ENCODE measurements at places on chromosomes 16 and 17.
A peak's percentile ranks its signal among the peaks of the same experiment; 100 is the strongest.

DNA sequence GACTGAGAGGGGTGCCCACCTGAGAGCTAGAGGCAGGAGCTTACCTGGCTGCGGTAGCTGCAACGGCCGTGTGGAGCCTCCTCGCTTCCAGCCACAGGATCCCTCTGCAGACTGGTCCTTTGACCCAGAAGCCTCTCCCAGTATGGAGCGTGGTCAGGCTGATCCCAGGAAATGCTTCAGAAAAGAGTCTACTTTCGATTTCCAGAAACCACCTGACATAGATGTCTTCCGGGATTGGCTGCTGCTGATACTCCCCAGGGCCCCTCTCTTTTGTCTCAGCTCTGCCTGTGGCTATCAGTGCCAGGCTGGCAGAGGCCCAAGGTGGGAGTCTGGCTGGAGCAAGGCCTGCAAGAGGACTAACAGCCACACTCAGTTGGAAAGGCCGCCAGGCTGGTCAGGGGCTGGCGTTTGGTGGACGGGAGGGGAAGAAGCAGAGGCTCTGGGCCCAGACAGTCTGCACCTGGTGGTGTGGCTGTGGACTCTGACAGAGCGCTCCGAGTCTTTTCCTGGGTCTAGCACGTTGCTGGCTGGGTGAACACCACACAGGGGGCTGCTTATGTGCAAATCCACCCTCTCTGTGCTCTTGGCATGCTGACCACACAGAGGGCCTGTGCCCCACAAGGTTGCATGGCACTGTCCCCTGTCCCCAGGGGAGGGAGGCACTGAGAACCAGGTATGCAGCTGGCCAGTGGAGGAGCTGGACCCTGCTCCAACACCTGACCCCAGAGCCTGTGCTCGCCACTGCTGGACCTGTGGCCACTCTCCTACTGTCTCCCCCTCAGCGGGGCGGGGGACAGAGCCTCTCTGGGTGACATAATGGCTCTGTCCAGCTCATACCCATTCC is at the start of gene LGALS3BP:
Gene LGALS3BP, minus strand, starts transcription at position 144 of the 844 bp plus-strand sequence. CDS start 2,732 bp downstream, outside the sequence.
- peak; percentile 89 for DNase-seq

DNA sequence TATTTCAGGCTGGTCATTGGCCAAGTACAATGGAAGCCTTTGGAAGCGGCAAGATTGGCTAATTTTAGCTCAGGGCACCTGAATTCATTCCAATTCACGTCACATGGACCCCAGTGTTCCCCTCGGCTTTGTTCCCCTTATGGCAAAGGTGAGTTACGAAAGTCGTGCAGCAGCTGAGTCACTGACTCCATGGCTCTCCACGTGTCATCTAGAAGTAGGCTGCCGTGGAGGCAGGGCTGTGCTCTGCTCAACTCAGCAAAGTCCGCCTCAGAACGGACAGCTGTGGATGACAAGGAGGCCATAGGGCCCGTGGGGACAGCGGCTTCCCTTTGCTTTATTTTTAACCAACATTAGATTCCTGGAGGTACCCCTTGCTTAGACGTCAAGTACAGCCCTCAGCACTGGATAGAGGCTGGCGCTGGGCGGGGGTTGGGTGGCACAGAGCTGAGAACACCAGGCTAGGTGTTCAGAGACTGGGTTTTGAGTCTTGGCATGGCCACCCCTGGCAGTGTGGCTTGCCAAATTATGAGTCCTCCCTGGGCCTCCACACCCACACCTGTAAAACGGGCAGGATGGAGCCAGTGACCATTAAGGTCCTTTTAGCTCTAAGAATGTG is 23.6 kb downstream of the ADAD2 start:
- no peak for DNase-seq

DNA sequence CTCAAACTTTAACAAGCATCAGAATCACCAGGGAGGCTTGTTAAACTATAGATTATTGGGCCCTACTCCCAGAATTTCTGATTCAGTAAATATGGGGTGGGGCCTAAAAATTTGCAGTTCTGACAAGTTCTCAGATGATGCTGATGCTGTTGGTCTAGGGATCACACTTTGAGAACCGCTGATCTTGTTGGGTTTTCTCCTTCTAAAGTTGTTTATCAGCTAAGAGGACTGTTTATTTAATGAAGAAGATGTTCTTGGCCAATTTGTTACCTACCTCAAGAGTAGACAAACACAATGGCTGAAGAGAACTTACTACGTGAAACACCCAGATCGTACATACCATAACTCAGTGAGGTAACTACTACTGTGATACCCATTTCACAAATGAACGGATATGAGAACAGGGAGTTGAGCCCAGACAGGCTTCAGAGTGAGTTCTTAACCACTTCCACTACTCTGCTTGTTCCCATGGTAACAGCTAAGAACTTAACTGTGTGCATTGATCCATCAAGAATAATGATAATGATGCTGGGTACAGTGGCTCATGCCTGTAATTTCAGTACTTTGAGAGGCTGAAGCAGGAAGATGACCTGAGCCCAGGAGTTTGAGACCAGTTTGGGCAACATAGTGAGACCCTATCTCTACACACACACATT is 85.3 kb upstream of the NSRP1 start:
- DNase-seq = no peak

DNA sequence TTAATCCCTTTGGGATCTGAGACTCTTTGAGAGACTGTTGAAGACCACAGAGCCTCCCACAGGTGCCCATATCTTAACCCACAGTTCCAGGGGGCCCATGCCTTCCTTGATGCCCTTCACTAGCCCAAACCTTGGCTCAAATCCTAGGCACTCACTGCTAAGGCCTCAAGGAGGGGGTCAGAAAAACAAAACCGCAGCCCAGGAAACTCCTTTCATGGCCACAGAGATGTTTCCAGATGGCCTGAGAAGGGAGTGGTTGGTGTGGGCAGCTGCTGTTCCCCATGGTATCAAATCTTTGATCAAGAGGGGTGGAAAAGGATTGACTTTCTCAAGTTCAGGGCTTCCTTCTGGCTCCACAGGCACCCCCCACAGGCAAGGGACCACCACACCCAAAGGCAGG is 44.7 kb downstream of the CDH1 start:
- DNase-seq = no peak

DNA sequence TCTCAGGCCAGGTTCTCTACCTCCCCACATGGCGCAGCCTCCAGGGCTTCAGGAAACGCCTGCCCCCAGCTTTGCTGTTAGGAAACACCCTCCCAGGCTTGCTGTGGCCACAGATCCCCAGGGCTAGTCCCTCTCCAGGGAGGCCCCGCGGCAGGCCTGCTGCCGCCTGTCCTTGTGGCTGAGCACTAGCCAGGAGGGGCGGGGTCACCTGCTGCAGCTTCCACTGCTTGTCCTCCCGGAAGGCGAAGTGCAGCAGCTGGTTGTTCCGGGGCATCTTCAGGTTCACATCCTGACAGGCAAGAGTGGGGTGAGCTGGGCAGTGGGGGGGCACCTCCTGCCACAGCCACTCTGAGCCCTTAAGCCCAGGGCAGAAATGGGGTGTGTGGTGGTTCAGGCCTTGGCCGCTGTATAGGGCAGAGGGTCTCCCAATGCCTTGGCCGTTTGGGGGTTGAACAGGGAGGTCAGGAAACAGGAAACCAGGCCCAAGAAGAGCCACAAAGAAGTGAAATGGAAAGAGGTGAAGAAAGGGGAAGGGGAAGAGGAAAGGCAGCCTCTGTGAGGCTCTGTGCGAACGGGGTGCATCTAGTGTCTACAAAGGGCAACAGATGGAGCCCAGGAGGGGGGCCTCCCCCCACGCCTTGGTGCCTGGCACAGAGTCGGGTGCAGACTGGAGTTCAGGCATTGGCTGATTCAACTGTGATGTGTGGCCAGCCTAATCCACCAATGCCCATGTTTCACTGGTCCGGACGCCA is 2.0 kb downstream of the ROGDI start:
- no peak for DNase-seq

GRCh38 chr16:1174477-1175357 is 21.8 kb downstream of the CACNA1H start:
- DNase-seq = peak; percentile 41

GRCh38 chr16:84567286-84567962 is 50.5 kb downstream of the COTL1 start:
- no peak for DNase-seq

DNA sequence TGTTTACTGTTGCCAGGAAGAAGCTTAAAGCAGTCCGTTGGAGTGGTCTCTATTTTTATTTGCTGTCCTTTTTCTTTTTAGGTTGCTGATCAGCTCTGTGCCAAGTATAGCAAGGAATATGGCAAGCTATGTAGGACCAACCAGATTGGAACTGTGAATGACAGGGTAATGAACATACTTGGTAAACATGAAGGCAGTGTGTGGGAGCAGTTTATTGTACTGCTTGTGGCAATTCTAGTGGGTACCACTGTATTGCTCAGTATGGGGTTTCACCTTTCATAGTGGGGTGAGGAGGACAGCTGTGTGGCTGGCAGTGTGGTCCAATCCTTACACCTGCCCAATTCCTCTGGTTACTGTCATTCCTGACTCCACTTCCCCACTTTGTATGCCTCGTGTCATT is 25.3 kb downstream of the IST1 start:
- no peak for DNase-seq

DNA sequence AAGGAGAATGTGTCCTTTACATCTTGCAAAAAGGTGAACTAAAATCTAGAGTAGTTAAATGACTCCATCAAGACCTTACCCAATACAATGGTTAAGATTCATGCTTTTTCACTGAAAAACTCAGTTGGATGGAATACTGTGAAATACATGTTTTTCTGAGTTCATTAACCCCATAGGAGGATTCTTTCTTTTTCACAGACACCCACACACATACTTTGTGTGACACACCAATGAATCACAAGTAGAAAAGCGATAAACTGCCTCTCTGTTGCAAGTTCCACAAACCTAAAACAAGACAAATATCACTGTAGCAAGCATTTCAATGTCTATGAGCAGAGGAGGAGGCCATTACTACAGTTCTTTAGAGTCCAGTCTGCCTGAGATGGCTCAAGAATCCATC is 258.8 kb upstream of the CDH5 start:
- peak; percentile 50 for DNase-seq

DNA sequence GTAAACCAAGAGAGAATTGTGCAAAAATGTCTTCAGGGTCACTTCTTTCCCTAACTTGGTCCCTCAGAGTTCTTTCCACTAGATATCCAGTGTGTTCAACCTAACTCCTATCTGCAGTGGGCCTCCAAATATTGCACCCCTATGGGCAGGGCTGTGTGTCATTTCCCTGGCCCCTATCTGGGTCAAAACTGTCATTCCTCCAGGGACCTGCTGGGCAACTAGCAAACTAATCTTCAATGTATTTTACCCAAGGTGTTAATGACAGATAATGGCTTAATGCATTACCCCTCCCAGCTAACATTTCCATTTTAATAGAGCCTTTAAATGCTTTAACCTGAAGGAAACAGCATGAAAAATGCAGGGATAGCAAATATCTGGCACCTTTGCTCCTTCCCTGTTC is 25.8 kb upstream of the SKAP1 start:
- DNase-seq = no peak

DNA sequence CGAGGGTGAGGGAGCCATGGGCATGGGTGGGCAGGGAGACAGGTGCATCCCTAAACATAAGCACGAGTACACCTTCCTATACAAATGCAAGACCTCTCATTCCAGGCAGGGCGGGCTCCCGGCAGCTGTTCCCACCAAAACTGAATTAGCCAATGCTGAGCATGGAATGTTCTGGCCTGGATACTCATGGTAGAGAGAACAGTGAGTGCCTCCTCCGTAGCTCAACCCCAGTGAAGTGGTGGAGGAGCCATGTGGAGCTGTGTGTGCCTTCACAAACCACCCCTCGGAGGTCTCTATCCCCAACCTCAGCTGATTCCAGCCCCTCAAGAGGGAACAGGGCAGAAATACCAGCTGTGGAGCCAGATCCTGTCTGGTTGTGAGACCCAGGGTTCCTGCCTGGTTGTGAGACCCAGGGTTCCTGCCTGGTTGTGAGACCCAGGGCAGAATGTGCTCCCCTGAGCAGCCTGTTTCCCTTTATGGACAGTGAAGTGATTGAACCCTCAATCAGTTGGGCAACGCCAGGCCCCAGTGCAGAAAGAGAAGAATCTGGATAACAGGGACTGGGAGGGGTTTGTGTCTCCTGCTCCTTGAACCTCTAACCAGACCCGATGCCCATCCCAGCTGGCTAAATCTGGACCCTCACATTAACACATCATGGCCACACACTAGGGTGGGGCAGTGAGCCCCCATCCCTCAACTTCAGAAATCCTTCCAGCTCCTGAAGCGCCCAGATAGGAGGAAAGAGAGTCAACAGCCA is 2.4 kb upstream of the CDH16 start:
- no peak for DNase-seq

DNA sequence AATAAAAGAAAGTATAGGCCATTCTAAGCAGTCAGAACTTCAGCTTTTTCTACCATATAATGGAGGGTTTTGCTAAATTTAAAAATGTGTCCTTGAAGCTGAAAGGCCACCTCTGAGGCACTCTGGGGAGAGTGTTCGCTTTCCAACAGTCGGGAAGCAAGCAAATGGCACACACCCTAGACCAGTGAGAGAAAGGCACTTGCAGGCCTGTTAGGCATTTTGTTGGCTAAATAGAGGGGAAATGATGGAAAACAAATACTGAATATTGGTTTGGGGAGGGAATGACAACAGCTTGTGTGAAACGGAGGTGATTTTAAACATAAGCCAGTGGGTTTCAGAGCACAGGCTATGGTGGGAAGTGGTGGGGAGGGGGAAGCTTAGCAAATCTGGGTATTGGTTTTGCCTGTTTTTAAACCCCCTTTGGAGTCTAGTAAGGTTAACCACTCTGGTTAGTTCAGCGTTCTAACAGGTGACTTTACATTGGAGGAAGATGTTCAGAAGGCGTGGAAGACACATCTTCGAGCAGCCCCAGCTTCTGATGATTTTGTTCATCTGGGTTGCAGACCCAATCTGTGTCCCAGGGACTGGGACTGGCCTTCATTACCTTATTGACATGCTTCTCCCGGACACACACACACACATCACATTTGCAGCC is 90.5 kb downstream of the PRKCA start:
- DNase-seq = no peak

- DNase-seq = peak; percentile 51
Measured at GRCh38 chr17:5422505-5422904, 2.5 kb downstream of the RPAIN start.

All from mesenchymal stem cell (in vitro differentiated cells and primary cell).